ENCODE measurements at places on chromosomes 6 and 20. TPM values are rescaled to one million over a fixed set of nuclear protein-coding genes. Genes with fewer than 3 reads are reported as not detected.

FAXC gene
- 1.4 TPM for total RNA-seq

POLR3F gene
- 7.3 TPM for total RNA-seq

SYCP2 gene
- total RNA-seq: 0.04 TPM

RBBP8NL gene
- not detected for total RNA-seq

FAM210B gene
- total RNA-seq: 28.9 TPM

UFL1 gene
- total RNA-seq: 22.3 TPM

TMEM244 gene
- not detected for total RNA-seq

OLIG3 gene
- total RNA-seq: not detected

CGA gene
- total RNA-seq: not detected

FBXL4 gene
- total RNA-seq: 15.5 TPM
